CMK (cell line): ENCODE measurements at places on chromosomes 3 and 15.
A peak's percentile ranks its signal among the peaks of the same experiment; 100 is the strongest.

- no peak for DNase-seq
Measured at GRCh38 chr3:13501056-13501455, 20.9 kb downstream of the HDAC11 start.

- DNase-seq = no peak
Measured at GRCh38 chr3:177337541-177338331, 140.5 kb upstream of the TBL1XR1 start.

GRCh38 chr3:33221241-33221640 is 2.6 kb upstream of the SUSD5 start:
- DNase-seq = no peak

DNA sequence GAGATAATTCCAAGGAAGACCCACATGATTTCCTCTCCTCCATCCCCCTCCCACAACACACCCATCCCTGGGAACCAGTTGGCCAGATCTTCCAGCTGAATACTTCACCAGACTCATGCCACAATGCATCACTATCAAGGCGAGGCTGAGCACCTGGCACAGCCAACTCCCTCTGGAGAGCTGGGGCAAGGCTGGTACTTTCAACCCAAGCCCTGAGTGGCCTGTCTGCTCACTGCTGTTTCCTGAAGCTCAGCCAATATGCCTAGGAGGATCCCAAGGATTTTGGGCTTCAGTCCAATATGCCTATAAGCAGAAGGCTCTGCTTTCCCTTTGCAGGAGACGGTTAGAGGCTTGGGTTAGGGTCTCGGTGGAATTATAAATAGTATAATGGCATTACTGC is 90.9 kb upstream of the NEO1 start:
- DNase-seq = no peak

DNA sequence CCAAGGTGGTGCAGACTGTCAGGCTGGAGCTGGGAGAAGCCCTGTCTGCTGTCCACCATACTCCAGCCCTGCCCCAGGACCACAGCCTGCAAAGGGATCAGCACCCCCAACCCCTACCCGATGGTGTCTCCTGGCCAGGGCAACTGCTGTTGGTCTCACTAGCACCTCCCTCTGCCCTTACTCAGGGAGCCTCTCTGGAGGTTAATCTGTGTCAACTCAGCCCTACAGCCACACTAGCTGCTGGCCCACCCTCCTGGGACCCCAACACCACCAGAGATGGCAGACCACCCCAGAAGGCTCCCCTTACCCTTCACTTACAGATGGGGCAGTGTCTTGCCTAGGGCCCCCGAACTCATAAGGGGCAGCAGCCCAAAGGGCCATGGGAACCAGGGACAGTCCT is 65.2 kb downstream of the TLE3 start:
- DNase-seq = no peak

GRCh38 chr15:29566914-29567313 is 255.4 kb downstream of the TJP1 start:
- DNase-seq = no peak

GRCh38 chr3:39207361-39208186 is 15.2 kb upstream of the XIRP1 start:
- DNase-seq = no peak

DNA sequence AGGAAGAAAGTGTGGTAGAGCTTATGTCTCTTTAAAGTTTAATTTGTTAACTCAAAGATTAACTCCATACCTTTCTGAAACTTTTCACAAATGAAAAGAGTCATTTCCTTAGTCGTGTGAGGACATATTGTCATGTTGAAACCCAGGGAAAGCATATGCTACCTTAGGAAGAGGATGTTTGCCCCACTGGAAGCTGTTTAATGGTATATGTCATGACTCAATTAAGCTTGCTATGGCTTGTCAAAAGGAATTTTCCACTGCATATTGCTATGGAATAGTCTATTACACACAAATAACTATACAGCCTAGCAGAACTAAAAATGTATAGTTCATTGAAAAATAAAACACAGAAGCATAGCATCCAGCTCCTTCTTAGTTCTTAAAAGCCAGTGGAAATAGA is 69.9 kb downstream of the NSUN3 start:
- no peak for DNase-seq

DNA sequence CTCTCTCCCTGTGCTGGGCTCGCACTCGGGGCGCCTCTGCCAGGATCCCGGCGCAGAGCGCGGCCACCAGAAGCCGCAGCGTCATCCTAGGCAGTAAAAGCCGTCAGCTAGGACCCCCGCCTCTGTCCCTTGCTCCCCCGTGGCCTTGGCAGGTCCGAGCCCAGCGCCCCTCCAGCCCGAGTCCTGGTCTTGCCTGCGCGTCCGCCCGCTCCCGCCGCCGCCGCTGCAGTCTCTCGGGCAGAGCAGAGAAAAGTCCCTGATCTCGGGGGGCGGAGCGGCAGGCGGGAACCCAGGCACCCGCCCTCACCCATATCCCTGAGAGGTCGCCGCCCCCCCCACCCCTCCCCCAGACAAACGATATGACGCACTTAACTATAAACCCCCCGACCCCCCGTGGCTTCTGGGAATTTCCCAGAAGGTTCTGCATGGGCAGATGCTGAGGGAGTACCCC is at the start of gene COL7A1:
TSS of gene COL7A1 (minus strand) at position 255 of the 451 bp plus-strand sequence. CDS start at position 85, 170 bp downstream.
- no peak for DNase-seq

DNA sequence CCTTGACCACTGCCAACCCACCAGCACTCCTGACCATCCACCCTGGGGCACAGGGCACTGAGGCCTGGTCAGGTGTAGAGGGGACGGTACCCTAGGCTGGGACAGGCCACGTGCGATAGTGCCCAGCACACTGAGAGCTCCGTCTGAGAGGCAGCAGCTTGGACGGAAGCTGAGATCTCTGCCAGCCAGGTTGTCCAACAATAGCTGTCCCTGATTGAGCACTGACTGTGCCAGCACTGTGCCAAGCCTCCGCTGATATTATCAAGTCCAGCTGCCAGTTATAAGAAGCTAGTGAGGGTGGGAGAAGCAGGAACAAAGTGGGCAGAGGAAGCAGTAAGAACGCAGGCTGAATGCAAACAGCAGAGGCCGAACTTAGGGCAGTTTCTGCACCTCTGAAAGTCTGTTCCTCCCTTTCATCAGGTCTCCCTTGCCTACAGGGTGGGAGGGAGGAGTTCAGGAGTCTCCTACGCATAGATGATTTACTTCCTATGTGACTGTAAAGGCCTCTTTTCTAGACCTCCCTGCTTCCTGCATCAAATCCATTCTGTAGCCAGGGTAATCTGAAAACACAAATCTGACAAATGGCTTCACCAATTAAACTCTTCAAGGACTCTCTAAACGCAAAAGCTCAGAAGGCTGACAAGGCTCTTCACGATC is 29.7 kb downstream of the MRPS11 start:
- no peak for DNase-seq

- no peak for DNase-seq
Measured at GRCh38 chr3:64343689-64344430, 118.6 kb upstream of the PRICKLE2 start.

DNA sequence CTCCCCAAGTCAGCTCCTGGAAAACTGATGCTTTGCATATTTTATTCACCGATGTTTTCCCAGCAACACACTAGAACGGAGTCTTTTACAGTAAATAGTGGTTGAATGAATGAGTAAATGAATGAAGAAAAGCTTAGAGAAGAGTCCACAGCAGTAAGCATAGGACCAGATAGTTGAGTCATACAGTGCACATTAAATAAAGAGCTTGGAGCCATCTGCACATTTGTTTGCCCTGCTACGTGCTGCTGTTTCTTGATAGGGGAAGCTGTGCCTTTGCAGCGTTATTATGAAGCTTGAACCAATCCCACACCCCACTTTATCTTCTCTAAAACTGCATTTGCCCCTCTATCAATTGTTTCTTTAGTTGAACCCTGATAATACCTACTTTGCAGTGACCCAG is 1.2 kb downstream of the FAM98B start:
- DNase-seq = no peak

DNA sequence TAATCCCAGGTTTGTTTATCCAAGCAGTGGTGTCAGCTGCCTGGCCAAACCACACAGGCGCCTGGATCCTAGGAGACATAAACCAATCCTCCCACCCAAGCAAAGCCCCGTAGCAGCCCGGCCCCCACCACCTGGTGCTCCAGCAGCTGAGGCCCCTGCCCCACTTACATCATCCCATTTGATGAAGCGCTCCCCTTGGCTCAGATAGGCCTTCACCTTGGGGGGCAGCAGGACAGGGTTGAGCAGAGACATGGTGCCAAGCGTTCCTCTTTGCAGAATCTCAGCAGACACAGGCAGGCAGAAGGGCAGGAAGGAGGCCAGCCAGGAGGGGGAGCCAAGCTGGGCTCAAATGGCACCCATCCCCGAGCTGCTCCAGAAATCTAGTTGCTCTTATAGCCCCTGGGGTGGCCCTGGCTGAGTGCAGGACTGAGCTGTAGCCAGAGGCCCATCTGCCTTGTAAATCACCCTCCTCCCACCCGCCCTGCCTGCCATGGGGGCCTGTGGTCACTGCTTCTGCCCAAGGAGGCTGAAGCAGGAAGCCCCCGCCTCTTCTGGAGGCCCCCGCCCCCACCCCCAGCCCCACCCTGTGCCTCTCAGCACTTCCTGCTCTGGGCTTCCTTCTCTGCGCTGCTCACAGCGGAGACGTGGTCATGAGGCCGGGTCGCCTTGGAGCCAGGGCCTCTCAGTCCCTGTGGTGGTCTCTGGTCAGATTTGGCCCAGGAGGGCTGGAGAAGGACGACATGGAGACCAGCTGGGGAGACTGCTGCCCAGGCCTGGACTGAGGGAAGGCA is at the start of gene PLCB2:
TSS of gene PLCB2 (minus strand) at position 515 of the 791 bp plus-strand sequence. CDS start at position 252, 263 bp downstream.
- DNase-seq = peak; percentile 90

- DNase-seq = no peak
Measured at GRCh38 chr3:124034016-124034843, 42.3 kb upstream of the ROPN1 start.

- DNase-seq = no peak
Measured at GRCh38 chr3:173397161-173398110, at the start of gene NLGN1. Gene NLGN1, plus strand, starts transcription at chr3:173397744.

GRCh38 chr3:40179016-40179415 is 130.5 kb upstream of the EIF1B start:
- DNase-seq = peak; percentile 18

DNA sequence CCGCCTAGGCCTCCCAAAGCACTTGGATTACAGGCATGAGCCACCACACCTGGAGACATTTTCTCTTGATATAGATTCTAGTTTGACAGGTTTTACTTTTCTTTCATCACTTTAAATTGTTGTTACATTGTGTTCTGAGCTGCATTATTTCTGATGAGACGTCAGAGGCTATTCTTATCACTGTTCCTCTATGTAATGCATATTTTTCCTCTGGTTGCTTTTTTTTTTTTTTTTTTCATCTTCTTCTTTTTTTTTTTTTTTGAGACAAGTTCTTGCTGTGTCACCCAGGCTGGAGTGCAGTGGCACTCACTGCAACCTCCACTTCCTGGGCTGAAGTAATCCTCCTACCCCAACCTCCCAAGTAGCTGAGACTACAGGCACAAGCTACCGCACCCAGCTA is 41.2 kb downstream of the TRA2B start:
- DNase-seq = no peak

DNA sequence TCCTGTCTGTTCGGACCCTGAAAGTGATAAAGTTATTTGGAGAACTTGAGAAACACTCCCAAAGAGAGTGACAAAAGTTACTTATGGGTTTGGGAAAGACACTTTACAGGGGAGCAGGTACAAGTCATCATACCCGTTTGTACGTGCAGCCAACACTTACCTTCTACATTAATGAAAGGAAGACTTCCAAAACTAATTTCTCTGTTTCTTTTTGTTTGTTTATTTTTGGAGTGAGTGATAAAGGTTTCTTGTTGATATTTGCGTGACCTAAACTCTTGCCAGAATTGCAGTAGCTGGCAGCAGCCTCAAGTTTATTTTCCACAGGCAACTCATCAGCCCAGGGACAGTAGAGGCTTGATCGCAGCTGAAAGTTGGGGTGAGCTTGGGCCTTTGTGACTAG is 8.4 kb downstream of the ABHD2 start:
- no peak for DNase-seq

DNA sequence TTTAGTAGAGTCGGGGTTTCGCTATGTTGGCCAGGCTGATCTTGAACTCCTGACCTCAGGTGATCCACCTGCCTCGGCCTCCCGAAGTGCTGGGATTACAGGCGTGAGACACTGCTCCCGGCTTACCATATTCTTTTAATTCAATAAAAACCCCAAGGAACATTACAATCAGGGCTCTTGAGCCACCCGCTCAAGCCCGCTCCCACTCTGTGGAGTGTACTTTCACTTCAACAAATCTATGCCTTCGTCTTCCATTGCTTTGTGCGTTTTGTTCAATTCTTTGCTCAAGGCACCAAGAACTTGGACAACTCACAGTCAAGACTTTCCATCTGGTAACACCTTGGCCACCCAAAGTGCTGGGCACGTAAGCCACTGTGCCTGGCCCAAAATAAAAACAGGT is 63.0 kb upstream of the PPIB start:
- no peak for DNase-seq

GRCh38 chr3:140859592-140860336 is 81.9 kb upstream of the SLC25A36 start:
- DNase-seq = no peak

GRCh38 chr15:25407950-25408349 is 30.9 kb downstream of the UBE3A start:
- DNase-seq = no peak

DNA sequence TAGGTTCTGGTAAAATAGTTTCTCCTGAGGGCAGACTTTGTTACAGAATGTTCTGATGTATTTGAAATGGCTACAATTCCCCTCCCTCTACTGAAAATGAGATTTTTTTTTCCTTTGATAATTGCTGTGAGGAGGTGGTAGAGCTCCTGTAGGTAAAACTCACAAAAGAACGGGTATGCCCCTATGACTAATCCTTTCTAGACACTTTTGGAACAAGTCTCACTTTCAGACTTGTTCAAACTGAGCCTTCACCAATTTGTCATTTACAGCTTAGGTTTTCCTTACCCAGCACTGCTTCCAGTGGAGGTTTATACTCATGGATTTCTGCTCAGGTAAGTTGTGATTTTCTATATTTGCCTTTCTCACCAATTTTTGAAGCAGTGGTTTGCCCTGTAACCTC is 115.6 kb downstream of the NLGN1 start:
- no peak for DNase-seq

DNA sequence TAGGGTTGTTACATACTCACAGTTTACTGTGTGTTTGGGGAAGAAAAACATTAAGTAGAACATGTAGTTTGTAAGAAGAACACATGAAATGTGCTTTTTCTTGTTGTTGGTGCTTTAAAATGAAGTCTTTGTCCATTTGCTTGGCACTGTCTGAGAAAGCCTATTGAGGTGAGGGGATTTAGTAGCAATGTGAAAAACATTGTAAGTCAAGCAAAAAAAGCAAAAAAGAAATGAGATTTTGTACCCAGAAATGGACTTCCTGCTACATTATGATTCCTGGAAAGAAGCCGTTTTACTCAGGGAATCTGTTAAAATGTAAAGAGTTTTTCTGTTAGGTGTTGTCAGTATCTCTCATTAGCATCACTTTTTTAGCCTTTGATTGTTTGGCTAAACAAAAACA is 59.9 kb downstream of the KAT2B start:
- no peak for DNase-seq

GRCh38 chr3:111924283-111924682 is 54.5 kb upstream of the ABHD10 start:
- DNase-seq = no peak

DNA sequence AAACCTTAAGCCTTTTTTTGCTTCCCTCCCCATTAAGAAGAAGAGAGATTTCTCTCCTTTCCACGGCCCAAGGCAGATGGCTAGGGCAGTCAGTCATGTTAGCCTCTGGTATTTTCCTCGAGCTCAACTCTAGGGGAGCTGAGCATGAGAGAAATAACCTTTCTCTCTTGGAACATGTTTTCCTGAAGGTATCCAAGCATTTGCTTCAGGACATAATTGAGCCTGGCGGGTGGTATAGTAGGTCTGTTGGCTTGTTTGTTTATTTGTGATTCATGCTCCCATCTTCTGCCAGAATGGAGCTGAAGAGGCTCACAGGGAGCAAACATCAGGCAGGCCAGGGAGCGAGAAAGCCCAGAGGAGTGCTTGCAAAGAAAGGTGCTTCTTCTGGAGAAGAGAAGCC is 102.5 kb downstream of the MESD start:
- no peak for DNase-seq
